Caco-2 (cell line): ENCODE measurements at places on chromosomes 6 and 20. TPM values are rescaled to one million over a fixed set of nuclear protein-coding genes. Genes with fewer than 3 reads are reported as not detected.

DNA sequence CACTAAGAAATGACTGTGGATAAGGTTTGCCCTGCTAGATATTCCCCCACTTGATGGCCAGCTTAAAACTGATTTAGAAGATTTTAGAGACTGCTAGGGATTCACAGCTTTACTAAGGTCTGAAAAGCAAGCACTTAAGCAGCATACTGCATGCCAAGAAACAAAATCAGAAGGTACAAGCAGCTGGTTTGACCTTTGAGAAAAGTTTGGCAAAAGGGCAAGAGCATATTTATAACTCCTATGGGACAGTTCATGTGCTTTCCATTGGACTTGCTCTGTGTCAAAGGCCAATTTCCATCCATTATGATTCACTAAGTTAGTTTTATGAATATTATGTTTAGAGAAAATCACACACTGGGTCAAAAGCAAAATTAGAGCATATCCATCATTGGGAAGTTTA, 402.8 kb downstream of the PKHD1 start:
- no peaks in the 10 kb centered on the region; the same call in 1 of the 2 replicates for H3K27me3 ChIP-seq
- no peaks in the 10 kb centered on the region for H3K4me1 ChIP-seq

DNA sequence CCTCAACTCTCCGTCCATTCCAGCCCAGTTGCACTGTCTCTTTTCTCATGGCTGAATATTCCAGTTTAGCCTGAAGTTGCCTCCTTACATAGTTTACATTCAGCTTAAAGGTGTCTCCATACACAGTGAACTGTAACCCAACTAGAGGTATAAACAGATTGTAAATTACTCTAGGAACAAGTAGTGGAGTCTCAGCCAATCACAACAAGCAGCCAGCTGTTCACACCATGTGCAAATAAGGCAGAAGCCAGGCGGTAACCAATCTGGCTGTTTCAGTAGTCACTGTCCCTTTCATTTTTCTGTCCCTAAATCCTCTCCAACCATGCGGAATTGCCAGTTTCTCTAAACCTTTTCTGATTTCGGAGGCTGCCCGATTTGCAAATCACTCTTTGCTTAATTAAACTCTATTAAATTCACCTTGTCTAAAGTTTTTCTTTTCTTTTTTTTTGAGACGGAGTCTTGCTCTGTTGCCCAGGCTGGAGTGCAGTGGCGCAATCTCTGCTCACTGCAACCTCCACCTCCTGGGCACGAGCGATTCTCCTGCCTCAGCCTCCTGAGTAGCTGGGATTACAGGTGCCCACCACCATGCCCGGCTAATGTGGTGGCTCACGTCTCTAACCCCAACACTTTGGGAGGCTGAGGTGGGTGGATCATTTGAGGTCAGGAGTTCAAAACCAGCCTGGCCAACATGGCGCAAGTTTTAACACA, 37.6 kb upstream of the GFOD1 start:
- no peak overlapping the region for H3K4me3 ChIP-seq
- DNase-seq, result no peak
- no peaks in the 10 kb centered on the region for H3K27me3 ChIP-seq
- H3K36me3 ChIP-seq, result no peaks in the 10 kb centered on the region

TSPO2 gene
- 0.49 and 0.61 TPM in 2 replicates for total RNA-seq

DNA sequence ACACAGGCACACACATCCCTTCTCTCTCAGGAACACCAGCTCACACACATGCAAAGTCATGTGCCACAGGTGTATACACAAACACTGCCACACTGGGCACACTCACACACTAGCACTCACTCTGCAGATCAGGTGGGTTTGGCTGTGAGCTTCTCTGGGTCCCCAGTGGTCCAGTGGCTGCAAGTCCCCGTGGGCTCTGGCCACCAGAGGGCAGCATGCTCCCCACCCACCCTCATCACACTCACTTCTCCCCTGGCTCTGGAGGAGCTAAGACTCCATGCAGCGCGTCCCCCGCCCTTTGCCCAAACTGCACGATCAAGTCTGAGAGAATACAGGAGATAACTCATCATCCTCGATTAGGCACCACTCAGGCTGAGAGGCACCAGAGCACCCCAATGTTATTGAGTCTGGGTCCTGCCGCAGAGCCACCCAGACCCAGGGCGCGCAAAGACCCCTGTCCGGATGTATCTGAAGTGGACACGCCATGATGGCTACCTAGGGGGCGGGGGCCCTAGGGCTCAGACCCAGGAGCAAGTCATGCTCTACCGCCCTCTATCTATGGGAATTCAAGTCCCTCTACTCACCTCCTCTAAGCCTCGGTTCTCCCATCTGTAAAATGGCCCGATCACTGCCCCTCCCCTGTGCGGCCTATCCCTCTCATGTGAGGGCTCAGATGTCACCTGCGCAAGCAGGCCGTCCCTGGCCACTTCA, 90.5 kb downstream of the GRM4 start:
- DNase-seq, result peak; percentile 72
- H3K27ac ChIP-seq, result no peak overlapping the region
- no peaks in the 10 kb centered on the region for H3K27me3 ChIP-seq
- H3K4me1 ChIP-seq, result no peaks in the 10 kb centered on the region
- no peak overlapping the region for H3K4me3 ChIP-seq

VSTM2L gene
- total RNA-seq, result 0.16 TPM in 1 of 2 replicates, not detected in the other

LAMA2 gene
- 0.02 and 0.05 TPM in 2 replicates for total RNA-seq

DNA sequence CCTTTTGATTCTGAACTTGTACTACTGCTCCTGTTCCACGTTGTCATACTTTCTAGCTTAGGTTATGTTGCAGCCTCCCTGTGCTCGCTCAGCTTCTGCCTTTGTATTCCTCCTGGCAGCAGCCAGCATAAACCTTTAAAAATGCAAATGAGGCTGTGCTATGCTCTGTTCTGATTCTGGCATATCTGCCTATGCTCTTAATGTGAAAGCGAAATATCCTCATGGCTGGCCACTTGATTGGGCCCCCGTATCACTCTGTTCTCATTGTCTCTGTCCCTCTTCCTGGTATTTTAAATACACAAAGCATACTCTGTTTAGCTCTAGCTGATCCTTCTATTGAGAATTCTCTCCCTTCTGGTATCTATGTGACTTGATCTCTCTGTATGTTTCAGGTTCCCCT, 139.0 kb downstream of the JARID2 start:
- DNase-seq, result no peak
- no peaks in the 10 kb centered on the region for H3K27me3 ChIP-seq
- H3K4me3 ChIP-seq, result no peak overlapping the region
- H3K4me1 ChIP-seq, result no peaks in the 10 kb centered on the region; the same call in 1 of the 2 replicates
- no peak overlapping the region for H3K27ac ChIP-seq

- H3K27ac ChIP-seq, result no peak within 1 kb of the TSS
- no peaks in the 10 kb centered on the region for H3K4me1 ChIP-seq
- DNase-seq, result no peak
- H3K27me3 ChIP-seq, result no peaks in the 10 kb centered on the region
- no peak within 1 kb of the TSS for H3K4me3 ChIP-seq
- H3K36me3 ChIP-seq, result no peaks in the 10 kb centered on the region
Observed at GRCh38 chr20:2800521-2801285, at the start of gene CPXM1. Gene CPXM1, minus strand, starts transcription at chr20:2800627. Its CDS starts 55 bp downstream, at chr20:2800572.

- no peak for DNase-seq
- H3K4me1 ChIP-seq, result peaks cover 14% of the 10 kb centered on the region
- H3K4me3 ChIP-seq, result no peak overlapping the region
- H3K27me3 ChIP-seq, result no peaks in the 10 kb centered on the region
Observed at GRCh38 chr6:2792330-2793110, 27.3 kb downstream of the WRNIP1 start.

DNA sequence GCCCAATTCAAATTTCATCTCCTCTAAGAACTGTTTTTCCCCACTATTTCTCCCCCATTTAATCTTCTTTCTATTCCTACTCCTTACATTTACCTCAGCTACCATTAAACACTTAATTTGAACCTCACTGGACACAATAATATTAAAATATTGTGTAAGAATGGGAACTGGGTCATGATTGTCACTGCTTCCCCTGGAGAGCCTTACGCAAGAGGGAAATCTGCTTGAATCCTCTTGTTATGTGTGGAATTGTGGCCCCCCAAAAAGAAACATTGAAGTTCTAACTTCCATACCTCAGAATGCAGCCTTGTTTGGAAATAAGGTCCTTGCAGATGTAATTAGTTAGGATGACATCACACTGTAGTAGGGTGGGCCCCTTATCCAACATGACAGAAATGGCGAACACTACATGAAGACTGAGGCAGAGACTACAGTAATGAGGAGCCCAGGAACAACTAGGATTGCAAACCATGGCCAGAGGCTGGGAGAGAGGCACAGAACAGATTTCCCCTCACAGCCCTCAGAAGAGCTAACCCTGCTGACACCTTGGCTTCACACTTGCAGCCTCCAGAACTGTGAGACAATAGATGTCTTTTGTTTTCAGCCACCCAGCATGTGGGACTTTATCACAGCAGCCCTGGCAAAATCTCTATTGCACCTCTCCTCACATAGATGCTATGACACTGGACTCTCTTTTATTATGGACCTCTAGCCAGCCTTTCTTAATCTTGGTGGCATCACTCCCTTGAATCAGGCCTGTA, 29.9 kb downstream of the HIVEP2 start:
- no peak overlapping the region for H3K27ac ChIP-seq
- no peak overlapping the region for H3K4me3 ChIP-seq
- H3K4me1 ChIP-seq, result no peaks in the 10 kb centered on the region
